RWPE1 (cell line): ENCODE measurements at places on chromosomes 7 and 10.

DNA sequence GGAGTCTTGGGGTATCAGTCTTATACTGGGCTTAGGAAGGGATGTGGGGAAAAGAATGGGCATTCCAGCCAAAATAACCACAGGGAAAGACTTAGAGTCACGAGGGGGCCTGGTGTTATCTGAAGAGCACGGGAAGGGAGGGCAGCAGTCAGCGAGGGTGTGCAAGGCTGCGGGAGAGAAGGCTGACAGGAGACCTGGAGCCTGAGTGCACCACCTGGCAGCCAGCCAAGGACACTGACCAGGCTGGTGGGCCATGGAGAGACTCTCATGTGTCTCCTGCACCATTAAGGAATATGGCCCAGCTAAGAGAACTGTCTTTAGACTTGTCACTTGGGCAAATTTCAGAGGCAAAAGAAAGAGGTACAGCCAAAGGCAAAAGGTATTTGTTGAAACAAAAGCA lies 69.6 kb downstream of the PKD1L1 start:
- DNase-seq = no peak

GRCh38 chr10:132813560-132814468 lies 27.9 kb upstream of the NKX6-2 start:
- DNase-seq = no peak

- DNase-seq = no peak
These were observed 62.0 kb upstream of the SCIN start for GRCh38 chr7:12508554-12508953.

DNA sequence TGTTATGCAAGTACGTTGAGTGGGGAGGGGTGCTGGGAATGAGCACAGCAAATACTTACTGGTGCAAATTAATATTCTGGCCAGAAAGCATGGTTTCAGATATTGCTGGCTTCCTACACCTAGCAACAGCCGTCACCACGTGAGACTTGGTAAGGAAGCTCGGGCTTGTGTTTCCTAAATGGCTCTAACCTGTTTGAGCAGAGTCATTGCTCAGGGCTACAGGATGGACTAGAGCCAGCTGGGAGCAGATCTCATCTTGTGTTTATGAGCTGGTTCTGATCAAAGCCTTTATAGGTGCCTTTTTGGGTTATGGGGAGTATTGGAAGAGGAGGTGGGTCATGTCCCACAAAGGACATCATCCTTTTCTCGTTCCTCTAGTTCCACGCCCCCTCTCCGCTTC lies 200.3 kb downstream of the BUB3 start:
- no peak for DNase-seq

DNA sequence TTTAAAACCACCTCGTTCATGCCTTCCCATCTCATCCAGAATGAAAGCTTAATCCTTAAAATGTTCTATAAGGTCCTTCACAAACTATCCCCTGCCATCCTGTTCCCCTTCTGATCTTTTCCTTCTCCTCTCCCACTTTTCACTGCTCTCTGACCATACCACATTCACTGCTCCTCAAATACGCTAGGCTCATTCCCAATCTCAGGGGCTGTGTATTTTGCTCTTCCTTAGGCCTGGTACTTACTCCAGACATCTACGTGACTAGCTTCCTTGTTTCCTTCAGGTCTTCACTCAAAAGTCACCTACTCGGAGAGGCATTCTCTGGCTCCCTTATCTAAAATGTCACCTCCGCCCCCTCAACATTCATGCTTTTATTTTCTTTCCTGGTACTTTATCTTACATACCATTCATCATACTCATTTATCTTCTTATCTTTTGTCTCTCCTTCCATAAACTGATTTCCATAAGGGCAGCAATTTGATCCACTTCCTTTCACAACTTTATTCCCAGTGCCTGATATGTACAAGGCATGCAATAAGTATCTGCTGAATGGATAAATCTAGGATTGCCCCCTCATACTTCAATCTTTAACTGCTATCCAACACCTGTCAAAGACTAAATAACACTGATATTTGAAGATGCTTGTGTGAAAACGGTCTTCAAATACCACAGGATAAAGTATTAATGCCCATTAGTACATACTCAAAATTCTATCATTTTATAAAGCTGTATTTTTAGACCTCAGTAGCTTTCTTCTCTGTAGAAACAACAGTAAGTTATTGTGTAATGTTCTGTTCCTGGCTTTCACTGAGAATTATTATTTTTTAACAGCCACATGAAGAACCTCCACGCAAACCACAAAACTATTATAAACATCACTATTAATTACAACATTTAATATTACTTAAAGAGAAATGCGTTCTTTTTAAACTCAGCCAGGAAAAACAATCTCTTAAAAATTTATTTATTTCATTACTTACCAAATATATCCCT lies 27.0 kb downstream of the JMJD1C start:
- DNase-seq = no peak
